ENCODE measurements at places on chromosomes 16 and 17.

DNA sequence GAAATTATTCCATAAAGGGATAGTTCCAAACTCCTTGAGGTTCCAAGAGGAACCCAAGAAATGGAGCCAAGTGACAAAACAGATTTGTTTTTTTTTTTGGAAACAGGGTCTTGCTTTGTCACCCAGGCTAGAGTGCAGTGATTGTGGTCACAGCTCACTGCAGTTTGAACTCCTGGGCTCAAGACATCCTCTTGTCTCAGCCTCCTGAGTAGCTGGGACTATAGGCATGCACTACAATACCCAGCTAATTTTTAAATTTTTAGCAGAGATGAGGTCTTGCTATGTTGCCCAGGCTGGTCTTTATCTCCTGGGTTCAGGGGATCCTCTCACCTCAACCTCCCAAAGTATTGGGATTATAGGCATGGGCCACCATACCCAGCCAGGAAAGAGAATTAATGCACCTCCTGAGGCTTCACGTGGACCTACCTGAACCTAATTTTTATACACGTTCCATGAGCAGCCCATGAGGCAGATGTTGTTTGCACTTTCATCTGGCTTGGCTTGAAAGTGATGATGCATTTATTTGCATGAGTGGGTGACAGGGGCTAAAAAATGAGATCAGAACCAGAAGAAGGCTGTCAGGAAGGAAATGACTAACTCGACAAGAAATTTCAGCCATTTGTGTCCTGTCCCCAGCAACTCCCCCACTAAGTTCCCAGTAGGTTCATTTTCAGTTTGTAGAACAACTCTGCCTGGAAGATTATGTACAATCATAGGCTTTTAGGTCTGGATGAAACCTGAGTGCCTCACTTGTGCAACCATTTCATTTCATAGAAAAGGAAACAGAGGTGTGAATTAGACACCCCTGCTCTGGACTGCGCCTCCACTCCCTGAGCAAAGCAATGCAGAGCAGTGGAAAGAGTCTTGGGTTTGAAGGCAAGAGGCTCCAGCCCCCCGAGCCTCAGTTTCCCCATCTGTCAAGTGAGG is 10.3 kb upstream of the IRF8 start:
- DNase-seq, result no peak

DNA sequence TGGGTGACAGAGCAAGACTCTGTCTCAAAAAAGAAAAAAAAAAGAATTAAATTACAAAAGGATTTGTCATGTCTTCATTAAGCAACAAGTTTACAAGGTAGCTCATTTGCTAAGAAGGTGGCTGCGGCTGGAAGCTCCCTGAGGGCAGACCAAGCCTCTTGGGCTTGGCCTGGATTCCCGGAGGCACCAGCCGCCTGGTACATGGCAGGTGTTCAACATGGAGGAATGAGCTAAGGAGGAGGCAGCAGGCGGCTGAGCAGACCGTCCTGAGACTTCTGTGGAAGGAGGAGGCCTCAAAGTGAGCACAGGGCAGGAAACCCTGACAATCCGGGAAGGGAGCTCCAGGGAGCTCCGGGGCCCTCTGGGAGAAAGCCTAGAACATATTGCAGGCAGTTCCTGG is 3.2 kb upstream of the MYLK3 start:
- no peak for DNase-seq

- DNase-seq, result no peak
Observed at GRCh38 chr16:17591655-17592405, 121.1 kb upstream of the XYLT1 start.

- no peak for DNase-seq
Observed at GRCh38 chr17:19327031-19327783, 35.3 kb downstream of the B9D1 start.

GRCh38 chr16:68636818-68637217 is 8.3 kb upstream of the CDH3 start:
- DNase-seq, result no peak

DNA sequence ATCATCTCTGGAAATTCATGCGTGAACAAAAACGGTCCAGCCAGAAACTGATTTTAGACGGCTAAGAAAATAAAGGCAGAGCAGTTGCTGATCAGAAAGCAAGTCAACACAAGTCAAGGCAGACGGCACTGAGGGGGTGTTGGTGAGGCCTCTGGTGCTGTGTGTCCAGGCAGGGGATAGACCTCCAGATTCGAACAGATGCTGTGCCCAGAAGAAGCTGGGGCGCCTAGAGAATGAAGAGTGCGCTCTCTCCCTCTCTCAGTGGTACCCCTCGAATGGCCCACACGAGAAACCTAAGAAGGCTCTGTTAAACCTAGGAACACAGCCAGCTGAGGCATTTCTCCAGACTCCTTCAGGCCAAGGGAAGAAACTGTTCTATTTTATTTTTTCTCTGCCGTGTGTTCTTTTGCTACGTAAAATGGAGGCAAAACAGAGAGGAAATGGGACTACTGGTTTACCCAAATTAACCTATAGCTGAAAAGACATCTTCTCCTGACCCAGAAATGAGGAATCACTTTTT is 178.3 kb downstream of the PMP22 start:
- DNase-seq, result no peak

GRCh38 chr16:6853565-6853964 is 479.1 kb upstream of the RBFOX1 start:
- no peak for DNase-seq

GRCh38 chr16:11393366-11393765 is 48.1 kb downstream of the RMI2 start:
- DNase-seq, result no peak

GRCh38 chr17:34379868-34380267 is 16.8 kb upstream of the CCL1 start:
- no peak for DNase-seq

DNA sequence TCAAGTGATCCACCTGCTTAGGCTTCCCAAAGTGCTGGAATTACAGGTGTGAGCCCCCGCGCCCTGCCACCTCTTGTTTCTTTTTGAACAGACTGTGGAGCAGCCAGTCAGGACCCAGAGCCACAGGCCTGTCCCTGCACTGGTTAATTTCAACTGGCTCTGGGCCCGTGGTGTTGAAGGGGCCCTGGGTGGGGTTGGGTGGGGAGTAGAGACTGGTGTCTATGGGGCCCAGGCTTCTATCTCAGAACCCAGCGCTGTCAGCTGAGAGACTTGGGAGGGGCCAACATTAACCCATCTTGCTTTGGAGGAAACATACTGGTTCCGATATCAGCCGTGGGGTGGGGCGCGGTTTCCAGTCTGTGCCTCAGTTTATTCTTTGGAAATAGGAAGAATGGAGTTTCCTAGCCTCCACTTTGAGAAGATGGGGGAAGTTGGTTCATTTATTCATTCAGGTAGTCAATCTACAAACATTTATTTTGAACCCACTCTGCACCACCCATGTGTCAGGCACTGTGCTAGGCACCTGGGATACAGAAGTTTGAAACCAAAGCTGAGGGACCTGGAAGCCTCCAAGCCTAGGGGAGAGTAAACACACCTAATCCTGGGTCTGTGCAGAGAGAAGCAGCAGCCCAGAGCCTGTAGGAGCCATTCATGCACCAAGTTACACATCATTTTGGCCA is 15.5 kb upstream of the SLC4A1 start:
- DNase-seq, result no peak

GRCh38 chr17:78358538-78359320 is 1.1 kb downstream of the SOCS3 start:
- no peak for DNase-seq

DNA sequence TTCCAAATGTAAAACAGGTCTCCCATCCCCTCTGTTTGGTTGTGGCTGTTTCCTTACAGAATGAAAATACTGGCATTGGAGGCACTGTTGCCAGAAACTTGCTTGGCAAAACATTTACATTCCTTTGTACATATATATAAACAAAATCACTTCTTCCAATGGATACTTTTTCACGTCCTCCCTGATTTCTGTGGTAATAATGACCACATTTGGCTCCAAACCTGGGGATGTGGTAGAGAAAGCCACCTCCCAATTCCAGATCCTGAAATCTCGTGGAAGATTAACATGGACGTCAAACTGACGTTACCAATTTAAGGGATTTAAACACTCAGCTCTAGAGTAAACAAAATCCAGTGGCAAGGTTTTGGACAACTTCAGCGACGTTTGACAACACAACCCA is 370.8 kb upstream of the ZFHX3 start:
- DNase-seq, result no peak

GRCh38 chr16:57525761-57526160 is 10.6 kb downstream of the CCDC102A start:
- DNase-seq, result no peak

GRCh38 chr17:39946551-39947330 is 16.1 kb upstream of the GSDMA start:
- no peak for DNase-seq

DNA sequence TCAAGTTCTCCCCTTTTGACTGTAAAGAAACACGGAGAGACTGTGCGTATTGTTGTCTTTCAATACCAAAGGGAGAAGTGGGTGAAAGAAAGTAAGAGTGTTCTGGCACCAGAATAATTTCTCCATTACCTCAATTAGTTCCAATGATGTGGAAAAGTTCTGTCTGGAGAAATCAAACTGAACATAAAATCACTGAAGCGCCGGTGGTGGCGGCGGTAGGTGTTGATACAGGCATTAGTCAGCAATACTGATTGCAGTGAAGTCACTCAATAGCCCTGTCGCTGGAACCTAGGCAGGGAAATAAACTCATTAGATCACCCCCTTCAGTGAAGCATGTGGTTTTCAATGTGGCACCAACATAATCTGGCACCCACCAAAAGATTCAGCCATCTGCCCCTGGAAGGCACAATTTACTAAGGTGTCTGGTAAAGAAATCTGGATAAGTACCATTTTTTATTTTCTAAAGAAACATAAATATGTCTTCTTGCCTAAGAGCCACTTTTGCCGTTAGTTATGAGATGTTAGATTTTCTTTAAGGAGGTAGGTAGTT is 274.2 kb upstream of the SOX9 start:
- no peak for DNase-seq

GRCh38 chr17:40415390-40415789 is 2.3 kb downstream of the TOP2A start:
- DNase-seq, result no peak

DNA sequence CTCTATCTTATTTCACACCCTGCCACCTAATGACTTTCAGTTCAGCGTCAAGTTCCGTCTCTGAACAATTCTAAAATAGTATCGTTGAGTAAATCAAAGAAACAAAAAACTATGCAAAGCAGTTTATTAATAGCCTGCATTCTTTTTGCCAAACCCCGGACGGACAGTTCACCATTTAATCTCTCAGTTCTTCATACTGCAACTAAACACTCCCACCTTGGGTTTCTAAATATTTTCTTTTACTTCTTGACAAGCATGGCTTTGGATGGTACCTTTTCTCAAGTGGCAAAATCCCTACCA is 1.2 kb downstream of the MYH11 start:
- DNase-seq, result no peak

DNA sequence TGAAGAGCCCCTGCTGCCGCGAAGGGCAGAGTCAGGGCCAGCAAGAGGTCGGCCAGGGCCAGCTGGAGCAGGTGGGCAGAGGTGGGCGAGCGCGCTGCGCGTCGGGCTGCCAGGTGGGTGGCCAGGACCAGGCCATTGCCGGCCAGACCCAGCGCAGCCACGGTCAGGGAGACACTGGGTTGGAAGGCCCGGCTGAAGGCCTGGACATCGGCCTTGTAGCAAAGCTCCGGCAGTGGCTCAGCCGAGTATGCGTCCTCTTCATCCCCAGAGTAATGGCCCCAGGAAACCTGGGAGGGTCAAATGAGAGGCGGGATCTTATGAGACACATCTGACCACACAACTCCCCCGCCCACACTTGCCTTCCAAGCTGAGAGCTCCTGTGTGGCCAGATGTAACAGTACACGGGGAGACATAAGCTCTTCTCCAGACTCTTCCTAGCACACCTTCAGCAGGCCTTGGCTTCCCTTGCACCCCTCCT is 1.3 kb downstream of the CCR10 start:
- no peak for DNase-seq

GRCh38 chr16:85689285-85689949 is 663 bp upstream of the GINS2 start:
- no peak for DNase-seq

Data from T-helper 17 cell (primary cell).